ENCODE measurements at places on chromosomes 6 and 20.

- no peak for DNase-seq
Observed at GRCh38 chr6:14397518-14397901, 279.9 kb downstream of the CD83 start.

- DNase-seq = peak; percentile 85
Observed at GRCh38 chr20:16573001-16573965, at the start of gene KIF16B. TSS of gene KIF16B (minus strand) at chr20:16573448. CDS start at chr20:16573275, 173 bp downstream.

GRCh38 chr20:53180928-53181362 is 208.8 kb downstream of the TSHZ2 start:
- DNase-seq = no peak

DNA sequence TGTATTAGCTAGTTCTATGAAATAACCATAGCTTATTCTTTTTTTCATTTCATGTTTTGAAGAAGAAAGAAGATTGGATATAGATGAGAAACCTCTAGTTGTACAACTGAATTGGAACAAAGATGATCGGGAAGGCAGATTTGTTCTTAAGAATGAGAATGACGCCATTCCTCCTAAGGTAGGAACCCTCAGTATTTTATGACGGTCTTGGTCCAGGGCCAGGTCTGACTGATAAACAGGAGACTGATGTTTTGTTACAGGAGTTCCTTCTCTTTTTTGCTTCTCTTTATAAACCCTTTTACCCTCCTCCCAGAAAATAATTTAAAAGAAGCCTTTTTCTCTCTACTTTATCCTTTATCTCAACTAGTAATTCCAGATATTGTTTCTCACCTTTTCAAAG is 43.6 kb downstream of the AFDN start:
- DNase-seq = no peak

GRCh38 chr6:88566746-88567534 is 396.5 kb downstream of the RNGTT start:
- no peak for DNase-seq

GRCh38 chr6:11066505-11067347 is 22.6 kb upstream of the ELOVL2 start:
- DNase-seq = no peak

GRCh38 chr6:18444111-18444510 is 57.0 kb downstream of the RNF144B start:
- no peak for DNase-seq

GRCh38 chr20:44969300-44969894 is 3.1 kb downstream of the STK4 start:
- DNase-seq = no peak
